Mesothelial cell of epicardium (in vitro differentiated cells): ENCODE measurements at places on chromosomes 1 and 21. TPM values are rescaled to one million over a fixed set of nuclear protein-coding genes. Genes with fewer than 3 reads are reported as not detected.

- DNase-seq = no peak
These were observed 1587.7 kb downstream of the AMY1C start for GRCh38 chr1:105337420-105337819.

- DNase-seq = peak; percentile 81
These were observed 132.9 kb upstream of the WNT4 start for GRCh38 chr1:22275626-22276395.

DNA sequence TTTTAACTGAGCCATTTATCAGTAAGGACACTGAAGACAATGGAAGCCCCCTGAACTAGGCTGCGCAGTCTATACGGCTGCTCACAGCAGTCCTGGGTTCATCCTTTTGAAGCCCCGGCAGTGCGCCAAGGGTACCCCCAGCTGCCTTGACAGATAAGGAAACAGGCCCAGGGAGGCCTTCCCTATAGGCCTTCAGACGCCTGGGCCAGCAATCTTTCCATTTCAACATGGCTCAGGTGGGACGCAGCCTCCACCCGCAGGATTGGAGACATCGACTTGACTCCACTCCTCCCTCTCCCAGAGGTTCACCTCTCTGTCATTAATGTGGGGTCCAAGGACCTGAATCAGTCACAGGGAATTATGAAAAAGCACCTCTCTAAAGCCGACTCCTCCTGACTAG is 2.8 kb upstream of the LYPD8 start:
- no peak for DNase-seq

GRCh38 chr1:191086910-191087309 is 609.2 kb upstream of the BRINP3 start:
- DNase-seq = no peak

GRCh38 chr1:162011337-162012012 is 12.2 kb downstream of the OLFML2B start:
- DNase-seq = no peak

DNA sequence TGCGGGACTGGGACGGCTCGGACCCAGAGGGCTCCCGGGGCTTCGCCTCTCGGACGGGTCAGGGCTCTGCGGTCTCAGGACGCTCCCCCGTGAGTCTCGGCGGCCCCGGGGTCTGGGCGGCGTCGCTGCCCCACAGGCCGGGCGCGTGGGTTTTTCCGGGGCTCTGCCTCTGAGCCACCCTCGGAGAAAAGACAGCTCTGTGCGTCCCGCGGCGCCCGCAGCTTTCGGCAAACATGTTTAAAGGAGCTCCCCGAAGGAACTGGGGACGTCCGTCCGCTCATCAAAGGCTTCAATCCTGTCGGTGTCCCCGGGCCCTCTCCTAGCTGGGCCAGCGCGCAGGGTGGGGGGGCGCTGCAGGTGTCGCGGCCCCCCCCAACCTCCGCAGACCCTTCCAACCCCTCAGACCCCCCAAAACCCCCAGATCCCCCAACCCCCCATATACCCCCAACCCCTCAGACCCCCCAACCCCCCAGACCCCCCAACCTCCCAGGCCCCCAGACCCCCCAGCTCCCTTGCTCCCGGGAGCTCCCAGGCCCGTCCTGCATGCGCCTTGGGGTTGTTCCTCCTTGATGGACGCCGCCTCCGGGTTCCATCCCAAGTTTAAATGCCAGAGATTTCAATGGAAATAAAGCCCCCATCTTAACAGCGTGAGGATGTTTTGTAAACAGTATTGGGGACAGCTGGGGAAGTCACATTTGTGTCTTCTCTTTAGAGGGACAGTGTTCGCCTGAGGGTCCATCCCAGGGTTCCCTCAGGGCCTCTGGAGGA is 996 bp upstream of the C1orf159 start:
- DNase-seq = no peak

GRCh38 chr1:27142464-27142863 is 12.5 kb downstream of the SLC9A1 start:
- no peak for DNase-seq

- DNase-seq = no peak
These were observed 140.0 kb upstream of the GRIK3 start for GRCh38 chr1:37174341-37174740.

DNA sequence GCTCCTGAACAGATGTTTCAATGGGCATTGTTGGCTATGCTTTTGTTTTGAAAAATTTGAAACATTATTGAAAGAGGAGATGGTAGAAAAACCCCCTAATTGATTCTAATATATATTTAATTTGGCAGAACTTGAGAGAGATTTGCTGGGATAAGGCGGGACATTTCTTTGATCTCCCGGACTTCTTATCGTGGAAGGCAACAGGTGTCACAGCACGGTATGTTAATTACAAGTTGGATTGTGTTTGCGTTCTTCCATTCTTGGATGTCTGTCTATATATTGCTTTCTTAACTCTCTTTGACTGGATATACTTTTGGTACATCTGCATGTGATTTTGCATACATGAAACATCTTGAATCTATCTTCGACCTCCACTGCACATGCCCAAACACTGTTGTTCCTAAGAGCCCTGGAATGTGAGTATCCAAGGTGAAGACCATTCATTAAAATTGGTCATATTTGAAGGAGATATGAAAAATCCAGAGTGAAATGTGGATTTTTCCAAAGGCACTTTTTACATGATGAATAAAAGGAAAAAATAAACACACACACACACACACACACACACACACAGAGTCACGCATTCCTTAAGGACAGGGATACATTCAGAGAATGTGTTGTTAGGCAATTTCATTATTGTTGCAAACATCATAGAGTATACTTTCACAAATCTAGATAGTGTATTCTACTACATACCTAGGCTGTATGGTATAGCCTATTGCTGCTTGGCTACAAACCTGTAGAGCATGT is 81.9 kb downstream of the FGGY start:
- no peak for DNase-seq

DNA sequence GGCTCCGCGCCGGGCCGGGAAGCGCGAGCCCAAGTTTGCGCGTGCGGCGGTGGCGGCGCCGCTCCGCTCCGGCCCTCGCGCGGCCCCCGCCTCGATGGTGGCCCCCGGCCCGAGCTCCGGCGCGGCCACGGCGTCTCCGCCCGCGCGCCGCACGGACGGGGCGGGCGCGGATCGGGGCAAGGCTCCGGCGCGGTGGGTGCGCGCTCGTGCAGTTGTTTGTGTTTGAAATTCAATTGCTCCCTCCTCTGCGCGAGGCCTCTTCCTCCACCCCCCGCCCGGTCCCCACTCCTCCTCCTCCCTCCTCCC is at the start of gene HDGF:
HDGF (minus strand) TSS at position 225 of the 306 bp plus-strand sequence. CDS start 246 bp downstream, outside the sequence.
- DNase-seq = no peak

- DNase-seq = no peak
These were observed 3.9 kb downstream of the PSMB2 start for GRCh38 chr1:35637401-35637809.

GRCh38 chr21:40833184-40833583 is 13.8 kb downstream of the DSCAM start:
- no peak for DNase-seq

DNA sequence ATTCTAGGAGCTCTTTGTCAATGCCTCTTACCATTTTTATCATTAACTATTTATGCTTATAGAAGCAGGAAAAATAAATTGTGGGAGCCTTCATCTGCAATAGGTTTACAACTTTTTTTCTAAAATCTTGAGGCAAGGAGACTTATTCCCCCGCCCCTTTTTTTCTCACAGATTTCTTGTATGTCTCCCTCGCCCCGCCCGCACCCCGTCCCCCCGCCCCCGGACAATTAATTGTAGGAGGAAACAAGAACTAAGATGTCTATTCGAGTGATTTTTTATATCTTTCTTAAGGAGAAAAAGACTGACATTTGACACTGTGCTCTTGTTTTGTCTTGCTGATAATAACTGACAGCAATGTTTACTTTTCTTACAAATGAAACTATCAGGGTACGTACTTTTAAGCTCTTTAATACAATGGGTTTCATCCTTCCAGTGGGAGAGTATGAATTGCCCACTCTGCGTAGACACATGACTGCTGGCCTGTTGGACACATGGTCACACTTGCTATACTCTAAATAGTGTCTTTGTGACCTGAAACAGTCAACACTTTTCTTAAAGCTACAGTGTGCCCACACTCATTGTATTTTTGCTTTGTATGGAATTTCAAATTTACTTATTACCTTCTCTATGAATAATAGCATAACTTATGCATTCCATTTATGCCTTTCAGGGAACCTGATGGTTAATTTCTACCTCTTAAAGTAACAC is 1.5 kb upstream of the IVNS1ABP start:
- no peak for DNase-seq

- DNase-seq = no peak
These were observed 568.8 kb upstream of the ZRANB2 start for GRCh38 chr1:71649608-71650007.

The TNFSF4 gene
- total RNA-seq = 2.0 to 2.8 TPM (median 2.1 TPM) in 3 replicates

The CCSAP gene
- 7.6 to 8.6 TPM (median 8.3 TPM) in 3 replicates for total RNA-seq

The ZNF670 gene
- total RNA-seq = 6.9 to 7.8 TPM (median 7.4 TPM) in 3 replicates

The ADAMTS1 gene
- total RNA-seq = 67.8 to 77.6 TPM (median 72.7 TPM) in 3 replicates

The PAQR6 gene
- total RNA-seq = 30.1 to 32.0 TPM (median 30.7 TPM) in 3 replicates

The C1orf52 gene
- 44.6 to 48.2 TPM (median 47.4 TPM) in 3 replicates for total RNA-seq

The THAP3 gene
- total RNA-seq = 19.8 to 22.9 TPM (median 20.0 TPM) in 3 replicates
